ENCODE measurements at places on chromosomes 1 and 21.

DNA sequence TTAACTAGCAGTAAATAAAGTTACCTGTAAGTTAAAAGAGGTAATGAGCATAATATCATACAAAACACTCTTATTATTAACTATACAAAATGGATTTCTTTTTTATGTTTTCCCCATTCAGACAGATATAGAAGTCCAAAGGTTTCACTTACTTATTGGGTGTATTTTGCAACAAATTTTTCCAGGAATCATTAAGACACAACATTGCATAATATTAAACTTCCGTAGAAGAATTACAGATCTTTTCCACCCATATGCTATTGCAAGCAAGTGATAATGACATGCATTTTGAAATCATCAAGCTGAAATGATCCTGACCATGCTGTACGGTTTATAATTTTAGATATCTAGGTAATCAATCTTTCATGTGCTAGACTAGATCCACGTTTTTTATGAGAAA lies 957.0 kb downstream of the NCAM2 start:
- DNase-seq: no peak

DNA sequence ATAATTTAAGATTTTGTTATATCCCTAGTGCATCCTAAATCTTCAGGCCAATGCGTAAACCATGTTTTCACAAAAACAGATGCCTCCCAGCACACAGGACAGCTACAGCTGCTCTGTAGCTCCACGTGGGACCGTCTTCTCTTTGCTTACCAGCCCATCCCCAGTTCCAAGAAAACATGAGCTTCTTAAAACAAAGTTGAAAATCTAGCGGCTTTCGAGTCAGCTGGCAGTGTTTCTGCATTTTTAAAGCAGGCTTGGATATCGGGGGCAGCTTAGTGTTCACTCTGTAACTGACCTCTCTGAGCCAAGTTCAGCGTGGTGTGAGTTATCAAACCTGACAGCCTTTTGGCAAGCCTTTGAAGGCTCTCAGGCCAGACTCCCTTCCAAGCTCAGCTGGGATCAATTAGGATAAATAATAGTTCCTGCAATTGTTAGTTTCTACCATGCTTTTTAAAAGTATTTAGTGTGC lies 881.5 kb downstream of the LTN1 start:
- no peak for DNase-seq

DNA sequence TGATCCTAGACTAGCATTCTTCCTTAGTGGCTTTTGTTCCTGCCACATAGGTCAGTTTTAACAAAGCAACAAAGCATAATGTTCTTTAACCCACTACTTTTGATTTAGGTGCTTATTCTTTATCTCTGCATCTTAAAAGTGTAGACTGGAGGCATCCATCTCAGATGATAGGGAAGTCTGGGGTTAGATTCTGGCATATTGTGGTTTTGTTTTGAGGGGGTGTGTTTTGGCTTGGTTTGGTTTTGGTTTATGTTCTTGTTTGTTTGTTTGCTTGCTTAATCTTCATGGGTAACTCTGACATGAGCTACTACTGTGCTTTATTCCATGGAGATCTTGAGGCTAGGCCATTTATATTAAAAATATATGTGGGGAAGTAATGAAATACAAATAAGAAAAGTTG lies 40.3 kb upstream of the MYOCOS start:
- no peak for DNase-seq

- no peak for DNase-seq
Measured at GRCh38 chr1:211520641-211521040, 28.7 kb upstream of the RD3 start.

DNA sequence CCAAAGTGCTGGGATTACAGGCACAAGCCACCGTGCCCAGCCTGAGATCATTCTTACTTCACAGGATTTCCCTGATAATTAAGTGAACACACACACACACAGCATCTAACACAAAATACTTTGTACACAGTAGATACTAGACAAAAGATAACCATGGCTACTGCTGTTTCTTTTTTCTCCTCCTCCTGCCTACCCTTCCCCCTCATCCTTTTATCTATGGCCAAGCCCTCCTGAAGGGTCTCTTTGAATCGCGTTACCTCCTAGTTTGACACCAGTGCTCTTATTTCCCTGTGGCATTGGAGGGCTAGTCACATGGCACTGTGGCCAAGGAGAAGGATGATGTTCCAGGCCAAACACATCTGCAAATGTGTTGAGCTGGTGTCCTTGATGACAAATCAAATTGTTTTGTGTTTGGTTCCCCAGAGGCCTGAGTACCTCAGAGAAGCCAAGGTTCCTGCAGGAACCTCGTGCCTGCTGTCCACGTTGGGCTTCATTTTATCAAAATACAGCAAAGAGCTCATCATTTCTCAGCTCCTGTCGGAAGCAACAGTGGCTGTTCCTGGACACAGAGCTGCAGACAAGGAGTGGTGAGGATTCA lies 20.6 kb downstream of the NDUFS5 start:
- no peak for DNase-seq

DNA sequence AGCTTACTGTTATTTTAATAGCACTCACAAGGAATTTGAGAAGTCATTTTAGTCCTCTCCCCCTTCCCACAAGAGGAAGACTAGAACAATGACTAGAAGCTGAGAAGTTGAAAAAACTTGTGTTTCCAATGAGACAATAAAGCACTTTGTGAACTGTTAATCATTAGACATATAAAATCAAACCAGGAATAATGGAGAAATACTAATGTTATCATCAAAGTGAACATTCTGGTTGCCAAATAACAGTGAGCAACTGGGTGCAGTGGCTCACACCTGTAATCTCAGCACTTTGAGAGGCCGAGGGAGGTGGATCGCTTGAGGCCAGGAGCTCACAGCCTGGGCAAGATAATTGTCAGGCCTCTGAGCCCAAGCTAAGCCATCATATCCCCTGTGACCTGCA lies 54.0 kb upstream of the RASAL2 start:
- no peak for DNase-seq

- DNase-seq: no peak
Measured at GRCh38 chr1:173097001-173097400, 46.3 kb upstream of the TNFSF18 start.

- DNase-seq: no peak
Measured at GRCh38 chr1:64942675-64943074, 23.7 kb downstream of the JAK1 start.

- no peak for DNase-seq
Measured at GRCh38 chr21:40416572-40416971, 430.4 kb downstream of the DSCAM start.

All from CD4-positive, alpha-beta T cell treated with Interleukin-4 for 4 hours (primary cell).